ENCODE measurements at places on chromosomes 12 and 14.

DNA sequence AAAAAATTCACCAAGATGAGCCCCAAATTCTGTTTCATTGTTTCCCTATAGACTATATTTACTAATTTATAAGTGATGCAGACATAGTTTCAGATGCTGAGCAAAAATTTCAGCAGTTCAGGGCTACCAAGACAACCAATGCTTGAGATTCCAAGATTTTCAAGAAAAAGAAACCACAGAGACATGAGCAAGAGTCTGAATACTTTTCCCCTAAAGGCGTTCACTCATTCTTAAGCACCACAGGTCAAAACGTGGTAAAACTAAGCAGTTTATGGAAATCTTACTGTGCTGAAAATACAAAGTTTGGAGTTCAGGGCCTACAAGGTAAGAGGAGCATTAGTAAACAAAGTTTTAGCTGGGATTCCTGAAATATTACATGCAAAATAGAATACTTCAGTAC is 221.2 kb downstream of the KCNH5 start:
- DNase-seq: no peak

- no peak for DNase-seq
Measured at GRCh38 chr12:91893476-91893875, 252.2 kb downstream of the BTG1 start.

DNA sequence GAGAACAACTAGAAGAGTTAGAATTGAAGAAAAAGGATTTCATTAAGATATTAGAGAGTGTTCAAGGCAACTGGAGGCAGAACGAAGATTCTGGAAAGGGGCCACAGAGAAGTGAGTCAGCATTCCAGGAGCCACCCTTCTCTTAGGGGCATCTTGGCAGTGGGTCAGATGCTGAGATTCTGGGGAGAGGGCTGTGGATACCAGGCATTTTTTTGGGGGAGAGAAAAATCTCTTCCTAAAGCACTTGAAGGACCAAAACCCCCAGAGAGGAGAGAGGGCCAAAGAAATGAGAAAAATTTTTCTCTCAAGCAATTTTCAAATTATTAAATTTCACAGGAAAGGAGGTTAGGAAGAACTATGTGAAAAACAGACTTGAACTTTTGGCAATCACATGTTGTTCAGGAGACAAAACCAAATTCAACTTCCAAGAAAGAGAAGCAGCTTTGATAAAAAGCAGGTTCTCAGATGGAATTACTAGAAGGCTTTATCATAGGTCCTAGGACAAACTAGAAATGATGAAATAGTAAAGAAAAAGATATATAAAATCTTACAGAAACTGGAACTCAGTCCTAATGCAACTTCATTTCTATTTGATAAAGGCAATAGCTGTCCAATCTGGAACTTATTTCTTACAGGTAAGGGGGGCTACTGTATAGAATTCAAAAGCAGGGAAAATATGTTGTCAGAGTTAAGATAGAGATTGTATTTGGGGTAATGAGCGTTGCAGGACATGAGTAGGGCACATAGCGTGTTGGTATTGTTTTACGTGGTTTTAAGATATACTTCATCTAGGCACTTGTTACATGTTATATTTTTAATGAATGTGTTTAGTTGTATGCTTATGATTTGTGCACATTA is 1.1 kb upstream of the CLEC2D start:
- no peak for DNase-seq

GRCh38 chr12:63093084-63093483 is 57.9 kb downstream of the AVPR1A start:
- no peak for DNase-seq

DNA sequence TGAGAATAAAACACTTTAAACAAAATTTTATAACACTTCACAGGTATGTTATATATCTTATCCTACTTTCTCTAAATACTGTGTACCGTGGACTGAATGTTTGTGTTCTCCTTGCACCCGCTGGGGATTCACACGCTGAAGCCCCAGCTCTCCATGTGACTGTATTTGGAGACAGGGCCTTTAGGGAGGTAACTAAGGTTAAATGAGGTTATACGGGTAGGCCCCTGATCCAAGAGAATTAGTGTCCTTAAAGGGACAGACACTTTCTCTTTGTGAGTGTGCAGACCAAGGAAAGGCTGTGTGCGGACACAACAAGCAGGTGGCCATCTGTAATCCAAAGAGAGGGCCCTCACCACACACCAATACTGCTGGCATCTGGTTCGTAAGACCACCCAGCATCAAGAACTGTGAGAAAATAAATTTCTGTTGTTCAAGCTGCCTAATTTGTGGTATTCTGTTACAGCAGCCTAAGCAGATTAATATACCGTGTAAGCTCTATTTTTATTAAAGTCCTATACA is 70.1 kb upstream of the TTC7B start:
- DNase-seq: no peak

- no peak for DNase-seq
Measured at GRCh38 chr14:45212231-45212630, 40.8 kb downstream of the MIS18BP1 start.

GRCh38 chr12:109531411-109531810 is 41.9 kb downstream of the MMAB start:
- DNase-seq: no peak

Data from stimulated activated CD4-positive, alpha-beta T cell treated with anti-CD3 and anti-CD28 coated beads, Interleukin-1b, Interleukin-23, amount 100 ng/mL, for 24 hours (primary cell).